ENCODE measurements at places on chromosomes 4 and X. TPM values are rescaled to one million over a fixed set of nuclear protein-coding genes. Genes with fewer than 3 reads are reported as not detected.

CLNK gene
- not detected for total RNA-seq

CCNA2 gene
- total RNA-seq, result 49.1 TPM

ATOH1 gene
- not detected for total RNA-seq

HMGN5 gene
- total RNA-seq, result 2.3 TPM

MID1 gene
- 47.8 TPM for total RNA-seq

CT45A3 gene
- total RNA-seq, result not detected

TCEAL5 gene
- not detected for total RNA-seq

FAT4 gene
- 1.1 TPM for total RNA-seq

CXCL9 gene
- total RNA-seq, result not detected

MTCP1 gene
- 11.7 TPM for total RNA-seq

PAGE5 gene
- not detected for total RNA-seq

EOLA2 gene
- total RNA-seq, result 49.6 TPM

ARL9 gene
- total RNA-seq, result 0.05 TPM

BTK gene
- total RNA-seq, result 0.15 TPM

TRIM60 gene
- total RNA-seq, result not detected

NDNF gene
- not detected for total RNA-seq

FGFBP1 gene
- 3.4 TPM for total RNA-seq

FIP1L1 gene
- 30.0 TPM for total RNA-seq

GAGE12E gene
- not detected for total RNA-seq

OTC gene
- total RNA-seq, result not detected

Data from A549 treated with CpdA at 1 μM for 4 hours (cell line).